Caco-2 (cell line): ENCODE measurements at places on chromosomes 5 and 9.

- no peak for DNase-seq
These were observed 40.9 kb downstream of the FAF2 start for GRCh38 chr5:176489077-176489476.

DNA sequence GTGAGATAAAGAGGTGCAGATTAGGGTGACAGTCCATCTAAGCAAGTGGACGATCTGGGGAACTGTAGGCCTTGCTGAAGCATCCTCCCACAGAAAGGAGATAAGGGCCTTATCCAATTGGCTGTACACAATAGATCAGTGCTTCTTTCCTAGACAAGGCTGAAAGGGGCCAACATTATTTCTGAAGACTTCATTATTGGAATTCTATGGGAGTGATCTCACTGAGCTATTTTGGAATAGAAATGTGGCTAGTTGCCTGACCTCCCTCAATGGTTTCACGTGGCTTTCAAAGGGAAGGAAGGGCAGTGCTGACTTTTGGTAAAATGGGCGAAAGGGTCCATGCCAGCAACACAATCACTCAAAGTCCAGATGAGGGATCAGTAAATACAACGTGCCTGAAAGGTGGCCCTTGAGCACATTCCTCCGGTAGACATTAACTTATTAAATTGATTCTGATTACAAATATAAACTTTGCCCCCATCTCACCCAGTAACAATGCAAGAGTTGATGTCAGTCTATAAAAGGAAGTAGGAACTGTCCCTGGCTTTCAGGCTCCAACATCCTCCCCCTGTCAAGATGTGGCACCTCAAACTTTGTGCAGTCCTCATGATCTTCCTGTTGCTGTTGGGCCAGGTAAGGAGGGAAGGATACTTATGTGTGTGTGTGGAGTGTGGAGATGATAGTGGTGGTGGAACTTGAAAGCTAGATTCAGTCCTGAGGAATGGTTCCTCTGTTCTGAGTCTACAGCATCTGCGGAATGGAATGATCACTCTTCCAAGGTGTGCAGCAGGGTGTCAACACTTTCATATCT, at the start of gene LEAP2:
Gene LEAP2 (plus strand): TSS at position 550 of the 811 bp plus-strand sequence. CDS start 27 bp downstream, at position 577.
- DNase-seq, result peak; percentile 70

DNA sequence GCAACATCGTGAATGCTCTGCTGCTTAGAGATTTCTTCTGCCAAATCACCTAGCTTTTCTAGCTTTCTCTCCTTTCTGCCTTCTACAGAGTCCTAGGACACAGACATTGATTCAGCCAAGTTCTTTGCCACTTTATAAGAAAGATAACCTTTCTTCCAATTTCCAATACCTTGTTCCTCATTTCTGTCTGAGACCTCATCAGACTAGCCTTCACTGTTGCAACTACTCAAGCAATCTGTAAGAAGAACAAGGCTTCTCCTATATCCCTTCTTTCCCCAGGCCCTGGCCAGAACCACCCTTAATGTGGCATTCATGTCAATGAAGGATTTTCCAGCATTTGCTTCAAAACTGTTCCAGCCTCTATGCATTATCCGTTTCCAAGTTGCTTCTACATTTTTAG, 24.3 kb downstream of the FBXO10 start:
- DNase-seq, result no peak

DNA sequence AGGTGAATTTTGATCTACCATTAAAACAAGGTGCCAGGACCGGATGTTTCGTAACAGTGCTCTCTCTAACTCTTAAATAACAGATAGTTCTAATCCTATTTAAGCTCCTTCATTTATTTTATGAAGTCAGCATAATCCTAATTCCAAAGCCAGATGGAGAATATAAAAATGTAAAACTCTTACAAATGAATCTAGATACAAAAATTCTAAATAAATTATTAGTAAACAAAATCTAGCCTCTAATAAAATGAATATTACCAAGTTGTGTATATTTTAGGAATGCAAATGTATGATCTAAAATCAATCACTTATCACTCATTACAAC, 32.4 kb upstream of the IL33 start:
- no peak for DNase-seq
